ENCODE measurements at places on chromosomes 2 and 18.

- DNase-seq = no peak
These were observed 12.6 kb upstream of the KCNG2 start for GRCh38 chr18:79784965-79785770.

- DNase-seq = no peak
These were observed 124.6 kb downstream of the VIT start for GRCh38 chr2:36820942-36821605.

DNA sequence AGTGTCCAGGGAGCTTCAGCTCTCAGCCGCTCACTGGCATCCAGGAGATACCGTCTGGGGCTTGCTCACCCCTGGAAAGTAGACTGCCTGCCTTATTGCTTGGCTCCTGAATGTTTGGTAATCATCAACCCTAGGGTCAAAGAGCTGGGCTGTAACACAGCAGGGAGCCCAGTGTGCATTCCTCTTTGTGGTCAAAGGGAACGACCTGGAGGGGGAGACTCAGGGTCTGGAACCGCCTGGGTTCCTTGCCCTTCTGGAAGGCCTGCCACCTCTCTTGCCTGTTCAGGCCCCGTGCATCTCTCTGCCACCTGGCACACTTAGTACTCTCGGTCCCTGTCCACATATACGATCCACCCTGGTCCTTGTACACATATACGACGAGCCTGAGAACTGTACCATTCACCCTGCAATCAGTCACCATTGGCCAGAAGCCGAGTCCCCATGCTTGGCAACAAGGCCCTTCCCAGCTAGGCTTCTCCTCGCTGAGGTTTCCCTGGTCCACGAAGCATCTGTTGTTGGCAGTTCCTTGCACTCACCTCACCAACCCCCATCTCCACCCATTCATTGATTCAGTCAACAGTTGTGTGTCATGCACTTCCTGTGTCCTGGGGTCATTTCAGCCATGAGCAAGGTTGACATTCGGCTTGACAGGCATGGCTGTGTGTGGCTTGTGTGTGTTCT lies at the start of gene NAT8:
Gene NAT8, minus strand, starts transcription at position 85 of the 681 bp plus-strand sequence. CDS start 794 bp downstream, outside the sequence.
- no peak for DNase-seq

- no peak for DNase-seq
These were observed 183.3 kb upstream of the ETAA1 start for GRCh38 chr2:67213677-67214402.

DNA sequence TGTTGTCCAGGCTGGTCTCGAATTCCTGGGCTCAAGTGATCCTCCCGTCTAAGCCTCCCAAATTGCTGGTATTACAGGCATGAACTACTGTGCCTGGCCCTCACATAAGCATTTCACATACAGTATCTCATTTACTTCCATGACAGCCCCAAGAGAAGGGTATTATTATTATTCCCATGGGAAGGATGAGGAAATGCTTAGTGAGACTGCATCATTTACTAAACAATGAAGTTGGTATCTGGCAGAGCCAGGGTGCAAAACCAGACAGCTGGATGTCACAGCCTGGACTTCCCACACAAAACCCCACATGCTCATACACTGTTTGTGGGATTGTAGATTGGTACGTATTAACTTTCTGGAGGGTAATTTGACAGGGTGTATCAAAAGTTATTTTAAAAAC lies 29.9 kb downstream of the DAPL1 start:
- DNase-seq = no peak

- DNase-seq = peak; percentile 44
These were observed 1.5 kb upstream of the VSNL1 start for GRCh38 chr2:17538844-17539554.

DNA sequence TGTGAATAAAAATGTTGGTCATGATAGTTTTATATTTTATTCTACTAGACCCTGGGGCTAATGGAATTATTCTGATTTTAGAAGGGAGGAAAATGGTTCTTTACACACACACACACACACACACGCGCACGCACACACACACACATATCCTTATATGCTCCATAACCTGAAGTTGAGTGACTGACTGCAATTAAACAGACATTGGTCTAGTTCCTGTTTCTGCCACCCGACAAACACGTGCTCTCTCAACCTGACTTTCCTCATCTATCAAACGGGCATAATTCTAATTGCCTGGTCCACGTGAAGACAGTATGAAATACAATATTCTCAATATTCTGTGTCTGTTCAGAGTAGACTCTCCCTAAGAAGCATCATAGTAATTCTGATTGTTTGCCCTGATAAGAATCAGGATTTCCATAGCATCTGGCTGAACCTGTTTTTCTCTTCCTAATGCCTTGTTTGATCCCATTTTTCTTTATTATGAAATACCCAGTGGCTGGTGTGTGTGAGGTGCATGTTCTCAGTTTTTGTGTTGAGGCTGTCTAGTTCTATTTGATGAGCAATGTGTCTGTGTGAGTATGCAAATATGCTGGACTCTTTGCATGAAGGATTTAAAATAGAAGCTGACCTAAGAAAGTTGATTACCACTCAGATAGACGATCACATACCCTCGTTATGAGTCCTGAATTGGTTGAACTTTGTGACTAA lies 51.0 kb downstream of the SETBP1 start:
- no peak for DNase-seq

GRCh38 chr2:86809481-86810121 lies 18.9 kb upstream of the CD8A start:
- DNase-seq = no peak

DNA sequence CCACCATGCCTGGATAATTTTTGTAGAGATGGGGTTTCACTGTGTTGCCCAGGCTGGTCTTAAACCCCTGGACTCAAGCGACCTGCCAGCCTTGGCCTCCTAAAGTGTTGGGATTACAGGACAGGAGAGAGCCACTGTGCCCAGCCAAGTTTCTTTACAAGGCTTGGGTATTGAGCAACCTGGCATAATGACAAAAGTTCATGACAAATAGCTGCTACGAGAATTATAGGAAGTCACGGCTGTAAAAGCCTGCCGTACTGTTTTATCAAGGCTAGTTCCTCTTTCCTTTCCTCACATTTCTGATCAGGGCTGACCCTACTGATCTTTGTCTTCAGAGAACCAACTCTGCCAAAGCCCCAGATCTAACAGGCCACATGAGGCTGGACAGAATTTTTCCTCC lies 490.4 kb upstream of the SPRED2 start:
- no peak for DNase-seq
